Fibroblast of villous mesenchyme (primary cell): ENCODE measurements at places on chromosomes 5 and 9. TPM values are rescaled to one million over a fixed set of nuclear protein-coding genes. Genes with fewer than 3 reads are reported as not detected.

- peak; percentile 67 for DNase-seq
These were observed 12.6 kb upstream of the LPCAT1 start for GRCh38 chr5:1536322-1536845.

DNA sequence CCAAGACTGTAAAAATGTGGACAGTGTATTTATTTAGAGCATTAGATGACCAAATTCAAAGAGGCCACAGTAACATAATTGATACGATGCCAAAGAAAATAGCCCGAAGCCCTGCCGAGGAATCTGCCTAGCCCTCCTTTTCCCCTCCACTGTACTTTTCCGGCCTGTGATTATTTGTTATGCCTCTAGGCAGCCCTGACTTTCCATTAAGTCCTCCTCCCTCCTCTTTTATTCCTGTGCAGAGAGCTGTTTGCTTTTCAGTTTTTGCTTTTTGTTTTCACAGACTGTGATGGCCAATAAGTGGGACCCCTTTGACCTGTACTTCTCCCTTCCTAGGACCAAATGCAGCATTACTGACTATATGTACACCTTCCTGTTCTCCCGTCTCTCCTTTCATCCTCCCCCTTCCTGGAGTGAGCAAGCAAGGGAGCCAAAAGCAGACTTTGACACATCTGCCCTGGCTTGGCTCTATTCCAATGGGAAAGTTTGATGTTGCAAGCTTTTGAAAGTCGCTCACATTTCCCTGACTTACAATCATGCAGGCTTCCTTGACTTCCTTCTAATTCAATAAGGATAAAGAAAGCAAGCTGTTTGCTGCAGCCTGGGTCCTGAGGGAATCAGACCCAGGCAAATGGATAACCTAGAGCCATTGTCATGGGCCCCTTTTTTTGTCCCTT, 76.1 kb downstream of the NREP start:
- peak; percentile 99 for DNase-seq

Gene CIZ1
- total RNA-seq: 34.1 and 35.4 TPM in 2 replicates

- no peak for DNase-seq
These were observed 9.9 kb upstream of the MEGF10 start for GRCh38 chr5:127280491-127281220.

Gene LCP2
- not detected in 2 replicates for total RNA-seq

DNA sequence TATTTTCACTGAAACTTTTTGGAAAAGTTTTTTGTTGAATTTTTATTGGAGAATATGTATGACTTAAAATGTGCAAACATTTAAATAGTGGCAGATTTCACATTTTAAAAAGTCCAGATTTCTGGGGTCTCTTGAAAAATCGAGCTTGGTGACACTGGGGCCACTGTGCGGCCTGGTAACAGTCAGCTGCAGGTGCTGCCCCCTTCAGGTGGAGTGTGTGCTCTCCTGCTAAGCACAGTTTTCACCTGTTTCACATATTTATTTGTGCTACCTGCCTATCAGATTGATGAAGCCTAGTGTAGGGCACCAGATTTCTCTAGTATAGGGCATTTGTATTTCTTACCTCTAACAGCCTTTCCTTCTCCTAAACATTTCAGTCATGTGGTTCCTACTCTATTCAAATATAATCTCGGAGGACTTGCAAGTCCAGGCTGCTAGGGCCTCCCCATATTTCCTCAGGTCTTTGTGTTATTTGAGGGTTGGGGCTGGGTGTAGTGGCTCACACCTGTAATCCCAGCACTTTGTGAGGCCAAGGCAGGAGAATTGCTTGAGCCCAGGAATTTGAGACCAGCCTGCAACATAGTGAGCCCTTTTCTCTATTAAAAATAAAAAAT, 95.8 kb upstream of the KLF9 start:
- peak; percentile 42 for DNase-seq

- DNase-seq: no peak
These were observed 31.6 kb downstream of the SLC1A3 start for GRCh38 chr5:36638056-36638455.

Gene IL33
- 1.3 and 7.3 TPM in 2 replicates for total RNA-seq

Gene AFF4
- total RNA-seq: 74.1 and 95.0 TPM in 2 replicates

Gene ARSB
- 26.1 and 26.3 TPM in 2 replicates for total RNA-seq

Gene FRMD3
- 0.64 and 0.86 TPM in 2 replicates for total RNA-seq

Gene RNF180
- 5.5 and 5.6 TPM in 2 replicates for total RNA-seq

Gene PDGFRB
- total RNA-seq: 341 TPM in 2 replicates

Gene PCDHA2
- total RNA-seq: under 0.01 TPM in 2 replicates

Gene TMC1
- total RNA-seq: under 0.01 and 1.3 TPM in 2 replicates

DNA sequence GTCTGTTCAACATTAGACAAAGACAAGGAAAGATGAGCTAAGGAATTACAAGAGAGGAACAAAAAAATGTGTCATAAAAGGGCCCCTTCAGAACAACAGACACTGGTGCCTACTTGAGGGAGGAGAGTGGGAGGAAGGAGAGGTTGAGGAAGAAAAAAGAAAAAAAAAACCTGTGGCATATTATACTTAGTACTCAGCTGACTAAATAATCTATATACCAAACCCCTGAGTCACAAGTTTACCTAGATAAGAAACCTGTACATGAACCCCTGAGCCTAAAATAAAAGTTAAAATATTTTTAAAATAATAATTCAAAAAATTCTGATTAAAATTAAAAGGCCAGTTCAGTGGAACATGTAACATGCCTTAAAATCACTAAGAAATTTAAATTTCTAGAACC, 107.3 kb downstream of the MTREX start:
- DNase-seq: no peak

Gene TAF1L
- under 0.01 TPM in 1 of 2 replicates, not detected in the other for total RNA-seq

DNA sequence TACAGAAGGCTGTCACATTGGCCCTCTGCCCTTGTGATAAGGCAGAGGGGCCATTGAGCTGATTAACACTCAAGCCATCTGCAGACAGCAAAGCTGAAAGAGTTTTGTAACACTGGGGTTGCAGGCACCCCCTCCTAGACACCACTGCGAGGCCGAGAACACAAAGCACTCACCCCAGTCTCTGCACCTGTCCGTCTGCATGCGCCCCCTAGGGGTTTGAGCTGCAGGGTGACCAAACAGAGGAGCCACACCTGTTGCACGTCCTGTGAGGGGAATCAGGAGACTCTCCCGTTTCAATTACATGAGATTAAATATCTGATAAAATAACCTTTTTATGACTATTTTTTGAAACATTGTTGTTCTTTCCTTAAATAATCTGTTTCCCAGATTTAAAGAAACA, 1180.4 kb downstream of the CDH9 start:
- DNase-seq: no peak

Gene RASEF
- total RNA-seq: 0.43 and 0.97 TPM in 2 replicates

Gene PCDHB7
- total RNA-seq: under 0.01 and 0.43 TPM in 2 replicates

Gene CTSL
- 156 and 163 TPM in 2 replicates for total RNA-seq
